RPMI8226 (cell line): ENCODE measurements at places on chromosomes 4 and X.

- no peak for DNase-seq
Observed at GRCh38 chr4:152014280-152014679, 253.5 kb upstream of the GATB start.

DNA sequence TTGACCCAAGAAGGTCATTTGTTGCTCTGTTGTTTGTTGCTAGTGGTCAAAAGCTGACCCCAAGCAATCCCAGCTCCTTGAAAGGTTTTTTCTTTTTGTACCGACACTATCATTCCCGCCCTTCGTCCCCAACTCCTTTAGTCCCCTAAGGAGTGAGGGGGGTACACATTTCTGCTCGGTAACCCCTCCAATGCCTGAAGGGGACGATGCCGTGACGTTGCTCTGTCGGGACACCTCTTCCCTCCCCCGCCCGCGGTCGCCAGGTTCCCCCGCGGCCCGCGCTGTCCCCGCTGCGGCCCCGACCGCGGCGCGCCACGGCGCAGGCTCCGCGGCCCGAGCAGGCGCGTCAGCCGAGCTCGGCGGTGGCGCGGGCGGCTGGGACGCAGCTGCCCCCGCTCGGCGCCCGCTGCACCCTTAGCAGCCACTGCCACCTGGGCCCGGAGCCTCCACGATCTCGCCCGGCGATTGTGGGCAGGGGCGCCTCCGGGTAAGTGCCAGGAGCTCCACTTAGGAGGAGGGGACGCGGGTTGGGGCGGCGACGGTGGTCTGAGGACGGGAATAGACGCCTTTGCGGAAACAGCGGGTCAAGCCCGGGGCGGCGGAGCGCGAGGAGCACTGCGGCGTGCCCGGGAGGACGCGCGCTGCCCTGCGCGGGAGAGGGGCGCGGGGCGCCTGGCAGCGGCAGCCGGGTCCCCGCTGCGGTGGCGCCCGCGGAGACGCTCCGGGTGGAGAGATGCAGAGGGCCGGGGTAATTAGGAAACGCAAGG, at the start of gene GLRB:
GLRB (plus strand) TSS at position 340 of the 767 bp plus-strand sequence. CDS start 1,875 bp downstream, outside the sequence.
- no peak for DNase-seq

DNA sequence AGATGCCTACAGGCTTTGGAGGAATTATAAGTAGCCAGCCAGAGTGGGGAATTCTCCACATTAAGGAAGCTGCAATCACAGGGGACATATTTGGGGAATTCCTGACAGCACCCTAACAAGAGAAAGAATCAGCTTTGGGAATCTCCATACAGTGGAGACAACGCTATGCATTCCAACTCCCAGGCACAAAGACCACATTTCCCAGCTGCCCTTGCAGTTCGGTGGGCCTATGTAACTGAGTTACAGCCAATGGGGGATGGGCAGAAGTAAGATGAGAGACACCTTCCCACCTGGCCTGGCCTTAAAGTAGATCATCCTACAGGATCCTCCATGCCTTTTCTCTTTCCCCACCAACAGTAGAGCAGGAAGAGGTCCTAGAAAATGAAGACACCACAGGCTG, 43.4 kb upstream of the CCKAR start:
- no peak for DNase-seq

DNA sequence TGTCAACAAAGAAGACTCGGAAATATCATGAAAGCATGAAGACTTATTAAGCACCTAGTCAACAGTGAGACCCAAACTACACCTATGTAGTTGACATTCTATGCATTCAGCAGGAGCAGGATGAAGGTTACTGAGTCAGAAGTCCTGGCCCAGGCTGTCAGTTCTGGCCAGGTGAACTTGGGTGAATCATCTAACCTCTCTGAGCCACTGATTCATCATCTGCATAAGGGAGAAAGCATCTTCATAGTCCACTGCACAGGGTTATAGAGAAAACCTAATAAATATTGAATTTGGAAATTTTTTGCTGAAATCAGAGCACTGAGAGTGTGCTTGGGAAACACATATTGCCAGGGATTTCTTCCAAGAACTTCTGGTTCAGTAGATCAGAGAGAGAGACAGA, 296.0 kb upstream of the SFRP2 start:
- no peak for DNase-seq

DNA sequence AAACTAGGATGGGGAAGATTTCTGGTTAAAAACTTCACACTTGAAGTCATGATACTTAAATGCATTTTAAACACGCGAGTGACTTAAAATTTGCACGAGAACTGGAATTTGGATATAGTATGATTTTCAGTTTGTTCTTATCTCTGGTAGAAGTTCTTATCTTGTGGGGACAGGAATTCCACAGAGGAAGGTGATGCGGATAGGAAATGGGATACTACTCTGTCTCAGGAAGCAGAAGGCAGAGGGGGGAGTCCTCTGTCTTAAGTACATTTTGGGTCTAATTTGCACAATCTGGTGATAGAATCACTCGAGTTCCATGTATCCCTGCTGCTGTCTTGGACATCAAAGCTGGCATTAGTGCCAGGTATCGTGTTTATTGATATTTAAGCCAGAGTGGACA, 53.3 kb downstream of the TLL1 start:
- DNase-seq = no peak

- no peak for DNase-seq
Observed at GRCh38 chr4:29311247-29311646, 1408.9 kb upstream of the PCDH7 start.

DNA sequence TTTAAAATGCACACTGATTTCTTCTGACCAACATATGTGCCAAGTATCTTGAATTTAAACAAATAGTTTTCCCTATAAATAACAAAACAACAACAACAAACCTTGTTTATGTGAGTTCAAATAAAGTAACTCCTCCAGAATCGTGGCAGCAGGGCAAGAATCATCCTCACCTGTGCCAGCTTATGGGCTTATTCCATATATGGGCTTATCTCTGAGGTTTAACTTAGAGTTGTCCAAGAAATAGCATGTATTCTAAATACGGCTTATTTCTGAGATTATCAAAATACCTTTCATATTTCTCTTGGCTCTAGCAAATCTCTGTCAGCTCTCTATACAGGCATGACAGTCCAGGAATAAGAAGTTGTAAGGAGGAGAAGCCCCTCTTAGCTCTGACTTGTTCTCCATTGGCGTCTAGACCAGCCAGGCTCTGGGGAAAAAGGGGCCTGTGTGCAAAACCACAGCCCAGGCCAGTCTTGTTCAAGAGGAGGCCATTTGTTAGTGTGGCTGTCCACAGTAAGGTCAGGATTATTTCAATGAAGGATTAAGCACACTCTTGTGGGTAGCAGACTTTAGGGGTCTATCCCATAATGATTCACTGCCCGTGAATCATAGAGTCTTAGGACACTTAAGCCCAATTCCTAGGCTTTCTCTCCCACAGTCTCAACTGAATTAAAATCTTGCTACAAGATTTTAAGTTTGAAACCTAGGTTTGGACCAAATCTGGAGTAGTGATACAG, 63.2 kb downstream of the FRAS1 start:
- no peak for DNase-seq

GRCh38 chrX:77527233-77528001, 80.2 kb downstream of the FGF16 start:
- DNase-seq = no peak

DNA sequence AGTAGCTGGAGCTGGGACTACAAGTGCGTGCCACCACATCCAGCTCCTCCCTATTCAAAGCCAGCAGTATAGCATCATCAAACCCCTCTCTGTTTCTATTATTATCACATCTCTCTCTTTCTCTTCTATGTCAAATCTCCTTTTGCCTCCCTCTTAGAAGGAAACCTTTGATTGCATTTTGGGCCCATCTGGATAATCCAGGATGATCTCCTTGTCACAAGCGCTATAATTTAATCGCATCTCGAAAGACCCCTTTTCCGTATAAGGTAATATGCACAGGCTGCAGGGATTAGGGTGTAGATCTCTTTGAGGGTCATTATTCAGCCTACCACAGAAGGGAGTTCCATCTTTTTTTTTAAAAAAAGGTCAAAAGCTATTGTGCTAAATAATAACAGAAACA, 46.4 kb upstream of the TBC1D9 start:
- DNase-seq = no peak

GRCh38 chr4:32440391-32440790, 1720.2 kb downstream of the PCDH7 start:
- DNase-seq = no peak

DNA sequence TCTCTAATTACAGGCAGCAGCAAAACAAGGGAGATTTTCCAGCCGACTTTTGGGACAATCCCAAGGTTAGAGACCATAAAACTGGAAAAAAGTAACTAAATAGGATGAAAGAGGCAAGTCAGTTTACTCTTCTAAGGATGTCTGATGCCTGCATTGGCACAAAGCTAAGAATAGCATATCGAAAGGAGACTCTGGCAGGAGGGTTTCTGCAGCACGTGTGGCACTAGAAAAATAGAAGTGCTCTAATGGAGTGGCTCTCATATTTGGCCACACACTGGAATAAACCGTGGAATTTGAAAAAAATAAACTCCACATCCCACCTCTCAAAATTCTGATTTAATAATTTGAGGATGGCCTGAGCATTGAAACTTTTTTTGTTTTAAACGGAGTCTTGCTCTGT, 77.2 kb upstream of the ARSJ start:
- DNase-seq = no peak

- DNase-seq = no peak
Observed at GRCh38 chrX:37796310-37796709, 16.5 kb downstream of the CYBB start.

DNA sequence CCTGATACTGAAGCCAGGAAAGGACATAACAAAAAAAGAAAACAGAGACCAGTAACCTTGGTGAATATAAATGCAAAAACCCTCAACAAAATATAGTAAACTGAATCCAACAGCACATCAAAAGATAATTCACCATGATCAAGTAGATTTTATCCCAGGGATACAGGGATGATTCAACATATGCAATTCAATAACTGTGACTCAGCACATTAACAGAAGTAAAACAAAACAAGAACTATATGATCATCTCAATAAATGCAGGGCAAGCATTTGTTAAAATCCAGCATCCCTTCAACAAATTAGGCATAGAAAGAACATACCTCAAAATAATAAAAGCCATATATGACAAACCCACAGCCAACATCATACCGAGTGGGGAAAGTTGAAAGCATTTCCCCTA, 112.0 kb downstream of the HHIP start:
- no peak for DNase-seq

- no peak for DNase-seq
Observed at GRCh38 chr4:128635955-128636560, 173.4 kb upstream of the JADE1 start.

- DNase-seq = no peak
Observed at GRCh38 chrX:47145395-47146120, 537 bp downstream of the RBM10 start.
